ENCODE measurements at places on chromosomes 13 and 19. TPM values are rescaled to one million over a fixed set of nuclear protein-coding genes. Genes with fewer than 3 reads are reported as not detected.

GRCh38 chr13:76632401-76633044 lies 253.7 kb downstream of the KCTD12 start:
- DNase-seq: no peak

Gene ZNF580
- total RNA-seq: 32.5 TPM

DNA sequence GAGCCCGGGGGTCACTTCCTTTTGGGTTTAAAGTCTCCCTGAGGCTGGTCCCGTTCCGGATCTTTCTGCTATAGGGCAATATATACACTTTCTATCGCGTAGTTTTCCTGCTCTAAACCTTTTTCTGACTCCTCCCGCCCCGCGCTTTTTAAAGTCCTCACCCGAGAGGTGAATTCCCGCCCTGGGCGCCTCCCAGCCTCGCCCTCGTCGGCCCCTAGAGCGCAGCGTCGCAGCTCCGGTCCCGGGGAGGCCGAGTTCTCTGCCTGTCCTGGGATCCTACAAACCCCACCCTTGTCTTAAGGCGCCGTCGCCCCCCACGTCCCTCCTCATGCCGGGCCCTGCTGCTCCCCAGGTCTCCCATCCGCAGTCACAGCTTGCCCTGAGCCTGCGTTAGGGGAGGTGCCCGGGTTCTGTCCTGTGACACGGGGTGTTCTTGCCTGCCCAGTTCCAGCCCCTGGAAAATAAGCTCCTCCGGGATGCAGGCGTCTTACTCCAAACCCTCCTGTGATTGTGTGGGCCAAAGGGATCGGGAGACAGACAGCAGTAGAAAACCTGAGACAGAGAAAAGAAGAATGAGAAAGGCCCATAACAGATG lies 491 bp downstream of the ZNF525 start:
- peak; percentile 57 for DNase-seq

- no peak for DNase-seq
Observed at GRCh38 chr13:102276404-102276803, 125.4 kb downstream of the FGF14 start.

Gene GGACT
- 8.4 TPM for total RNA-seq

Data from mammary epithelial cell (primary cell).